Activated effector memory CD4-positive, alpha-beta T cell treated with anti-CD3 and anti-CD28 coated beads, Interleukin-2, amount 50 U/mL, for 16 hours (primary cell): ENCODE measurements at places on chromosomes 11 and 22.

DNA sequence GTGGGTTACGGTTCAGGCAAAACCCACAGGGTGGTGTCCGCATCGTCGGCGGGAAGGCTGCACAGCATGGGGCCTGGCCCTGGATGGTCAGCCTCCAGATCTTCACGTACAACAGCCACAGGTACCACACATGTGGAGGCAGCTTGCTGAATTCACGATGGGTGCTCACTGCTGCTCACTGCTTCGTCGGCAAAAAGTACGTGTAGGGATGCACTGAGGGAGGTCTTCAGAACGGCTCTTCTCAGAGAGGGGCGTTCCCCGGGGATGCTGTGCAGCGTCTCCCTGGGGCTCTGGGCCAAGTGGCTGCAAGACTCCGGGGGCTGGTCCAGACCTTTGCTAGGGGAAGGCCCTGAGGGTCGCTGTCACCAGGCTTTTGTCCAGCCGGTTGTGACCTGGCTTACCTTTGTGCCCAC, 1.3 kb downstream of the ACR start:
- DNase-seq: peak; percentile 54

GRCh38 chr11:111019871-111020670, 225.5 kb upstream of the POU2AF2 start:
- no peak for DNase-seq

- no peak for DNase-seq
Observed at GRCh38 chr11:14101388-14101787, 138.9 kb downstream of the SPON1 start.

- no peak for DNase-seq
Observed at GRCh38 chr22:20563941-20564371, 56.5 kb downstream of the MED15 start.

DNA sequence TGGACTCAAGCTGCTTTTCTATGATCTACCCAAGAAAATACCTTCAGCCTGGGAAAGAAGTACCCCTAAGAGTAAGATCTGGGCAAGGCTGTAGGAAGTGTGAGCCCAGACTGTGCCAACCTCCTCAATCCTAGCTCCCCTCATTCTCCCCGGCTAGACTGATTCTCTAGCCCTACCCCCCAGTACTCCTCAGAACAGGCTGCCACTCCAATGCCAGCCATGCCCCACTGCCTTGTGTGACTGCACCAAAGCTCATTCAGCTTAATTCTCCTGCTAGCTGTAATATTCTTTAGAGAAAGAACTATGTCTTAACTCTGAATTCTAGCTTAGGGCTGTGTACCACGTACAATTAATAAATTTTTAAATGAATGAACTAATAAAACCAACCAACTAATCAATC, 92.6 kb upstream of the AKIP1 start:
- no peak for DNase-seq
